ENCODE measurements at places on chromosomes 5 and 9. TPM values are rescaled to one million over a fixed set of nuclear protein-coding genes. Genes with fewer than 3 reads are reported as not detected.
A peak's percentile ranks its signal among the peaks of the same experiment; 100 is the strongest.

- H3K27me3 ChIP-seq: no peaks in the 10 kb centered on the region
- peaks cover 36% of the 10 kb centered on the region for H3K4me1 ChIP-seq
- H3K27ac ChIP-seq: peak overlapping the region; percentile 98
- H3K4me3 ChIP-seq: peak overlapping the region; percentile 92
- DNase-seq: no peak
- H3K36me3 ChIP-seq: no peaks in the 10 kb centered on the region
These were observed 860 bp upstream of the MARCHF6 start for GRCh38 chr5:10352430-10353240.

- H3K4me3 ChIP-seq: peak overlapping the region; percentile 80
- no peaks in the 10 kb centered on the region for H3K27me3 ChIP-seq
- H3K27ac ChIP-seq: peak overlapping the region; percentile 98
- no peak for DNase-seq
- H3K36me3 ChIP-seq: peaks cover 2% of the 10 kb centered on the region
These were observed 4.5 kb upstream of the LCP2 start for GRCh38 chr5:170301981-170302652.

DNA sequence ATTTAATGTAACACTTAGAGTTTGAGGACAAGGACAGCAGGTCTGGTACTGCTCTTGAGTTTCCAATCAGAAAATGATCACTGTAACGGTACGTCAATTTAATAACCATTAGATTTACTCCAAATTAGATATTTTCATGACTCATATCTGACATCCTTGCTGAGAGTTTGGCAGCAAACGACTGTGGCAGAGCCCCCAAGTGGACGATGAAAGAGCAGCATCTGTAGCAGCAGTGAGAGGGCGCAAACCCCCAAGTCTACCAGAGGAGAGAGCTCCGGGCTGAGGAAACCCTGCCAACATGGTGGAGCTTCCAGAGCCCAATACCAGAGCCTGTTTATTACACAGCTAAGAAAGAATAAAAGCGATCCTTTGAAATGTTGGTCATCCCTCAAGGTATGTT, 73.2 kb upstream of the EPB41L4A start:
- no peaks in the 10 kb centered on the region for H3K4me1 ChIP-seq
- peaks cover 2% of the 10 kb centered on the region for H3K36me3 ChIP-seq
- no peak overlapping the region for H3K4me3 ChIP-seq
- H3K27ac ChIP-seq: no peak overlapping the region
- peaks cover 14% of the 10 kb centered on the region for H3K27me3 ChIP-seq
- DNase-seq: no peak

DNA sequence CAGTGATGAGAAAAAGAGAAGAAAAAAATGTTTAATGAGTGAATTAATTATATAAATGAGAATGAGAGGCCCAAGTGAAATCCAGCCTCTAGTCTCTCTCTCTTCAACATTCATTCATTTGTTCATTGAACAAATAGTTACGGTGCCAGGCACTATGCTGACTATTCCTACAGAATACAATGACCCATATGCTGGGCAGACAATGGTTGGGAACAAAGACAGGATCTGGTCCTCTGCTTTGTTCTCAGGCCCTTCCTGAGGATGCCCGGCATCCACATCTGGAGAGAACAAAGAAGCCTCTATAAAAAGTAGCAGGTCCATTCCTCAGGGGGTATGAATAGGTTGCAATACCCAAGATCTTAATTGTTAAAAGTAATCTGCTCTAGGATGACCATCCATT, 6.9 kb downstream of the ADAM19 start:
- H3K27ac ChIP-seq: no peak overlapping the region
- peaks cover 9% of the 10 kb centered on the region for H3K4me1 ChIP-seq
- DNase-seq: no peak
- peaks cover under 1% of the 10 kb centered on the region for H3K36me3 ChIP-seq

Gene SPATA31D3
- total RNA-seq: not detected

- no peak overlapping the region for H3K27ac ChIP-seq
- peaks cover 17% of the 10 kb centered on the region for H3K4me1 ChIP-seq
- no peaks in the 10 kb centered on the region for H3K36me3 ChIP-seq
- no peak overlapping the region for H3K4me3 ChIP-seq
These were observed 1.5 kb downstream of the TGFBI start for GRCh38 chr5:136030252-136030651.

Gene SOHLH1
- total RNA-seq: not detected

DNA sequence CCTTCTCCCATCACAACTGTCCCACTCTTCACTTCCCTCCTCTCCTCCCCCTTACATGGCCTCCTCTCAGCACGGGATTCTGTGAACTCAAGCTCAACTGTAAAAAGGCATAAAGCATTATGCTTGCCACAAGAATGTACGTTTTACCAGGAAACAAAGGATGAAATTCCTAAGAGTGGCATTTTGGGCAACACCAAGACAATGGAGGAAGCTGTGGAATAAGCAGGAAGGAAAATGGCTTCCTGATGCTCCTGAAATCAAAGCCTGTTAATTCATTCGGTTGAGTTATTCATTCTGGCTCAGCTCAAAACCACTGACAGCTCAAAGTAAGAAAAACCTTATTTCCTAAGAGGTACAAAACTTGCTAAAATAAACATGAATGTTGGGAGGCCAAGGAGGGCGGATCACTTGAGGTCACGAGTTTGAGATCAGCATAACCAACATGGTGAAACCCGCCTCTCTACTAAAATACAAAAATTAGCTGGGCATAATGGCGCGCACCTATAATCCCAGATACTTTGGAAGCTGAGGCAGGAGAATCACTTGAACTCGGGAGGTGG, 40.8 kb upstream of the DMRT1 start:
- H3K27me3 ChIP-seq: peaks cover 13% of the 10 kb centered on the region
- no peaks in the 10 kb centered on the region for H3K36me3 ChIP-seq
- H3K4me1 ChIP-seq: no peaks in the 10 kb centered on the region
- DNase-seq: no peak
- H3K27ac ChIP-seq: no peak overlapping the region
- no peak overlapping the region for H3K4me3 ChIP-seq

GRCh38 chr5:178388386-178389025, 155.9 kb upstream of the PHYKPL start:
- H3K27ac ChIP-seq: no peak overlapping the region
- no peak overlapping the region for H3K4me3 ChIP-seq
- H3K36me3 ChIP-seq: no peaks in the 10 kb centered on the region
- no peak for DNase-seq

Gene CD180
- 1.4 TPM for total RNA-seq

- DNase-seq: no peak
- H3K27ac ChIP-seq: no peak overlapping the region
- no peaks in the 10 kb centered on the region for H3K27me3 ChIP-seq
These were observed 1688.2 kb downstream of the EFNA5 start for GRCh38 chr5:105982526-105982925.

GRCh38 chr9:21828853-21829410, 26.5 kb downstream of the MTAP start:
- H3K27ac ChIP-seq: no peak overlapping the region
- H3K27me3 ChIP-seq: no peaks in the 10 kb centered on the region
- H3K36me3 ChIP-seq: peaks cover 66% of the 10 kb centered on the region
- DNase-seq: no peak
- peaks cover 21% of the 10 kb centered on the region for H3K4me1 ChIP-seq
- no peak overlapping the region for H3K4me3 ChIP-seq
